Stimulated activated naive CD4-positive, alpha-beta T cell treated with Interleukin-2 at 50 U/mL for 16 hours (primary cell): ENCODE measurements at places on chromosomes 3 and 15.

- no peak for DNase-seq
Measured at GRCh38 chr3:45205126-45205525, 21.0 kb downstream of the TMEM158 start.

DNA sequence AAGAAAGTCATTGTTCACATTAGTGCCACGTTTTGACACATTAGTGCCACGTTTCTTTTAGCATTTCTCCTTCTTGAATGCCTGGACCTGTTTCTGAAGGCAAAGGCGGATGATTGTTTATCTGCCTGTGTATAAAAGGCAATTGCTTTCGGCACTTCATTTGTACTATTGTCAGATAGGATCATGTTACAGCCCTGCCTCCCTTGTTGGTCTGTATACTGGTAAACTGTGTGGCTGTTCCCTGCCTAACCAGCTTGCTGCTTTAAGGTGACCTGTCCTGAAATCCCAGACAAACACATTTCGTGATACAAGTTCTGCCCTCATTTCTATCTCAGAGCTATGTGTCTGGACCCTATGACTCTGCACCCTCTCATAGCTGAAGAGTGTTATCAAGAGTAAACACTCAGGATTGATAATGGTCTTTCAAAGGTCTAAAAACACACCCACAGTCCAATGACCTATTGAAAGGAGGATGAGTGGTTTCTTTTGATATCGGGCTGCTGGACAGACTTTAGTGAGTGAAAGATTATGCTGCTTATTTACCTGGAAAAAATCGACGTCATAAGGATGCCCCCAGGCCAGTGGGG is 276.3 kb upstream of the MCTP2 start:
- no peak for DNase-seq

GRCh38 chr15:71549697-71550096 is 260.7 kb upstream of the NR2E3 start:
- DNase-seq, result no peak

DNA sequence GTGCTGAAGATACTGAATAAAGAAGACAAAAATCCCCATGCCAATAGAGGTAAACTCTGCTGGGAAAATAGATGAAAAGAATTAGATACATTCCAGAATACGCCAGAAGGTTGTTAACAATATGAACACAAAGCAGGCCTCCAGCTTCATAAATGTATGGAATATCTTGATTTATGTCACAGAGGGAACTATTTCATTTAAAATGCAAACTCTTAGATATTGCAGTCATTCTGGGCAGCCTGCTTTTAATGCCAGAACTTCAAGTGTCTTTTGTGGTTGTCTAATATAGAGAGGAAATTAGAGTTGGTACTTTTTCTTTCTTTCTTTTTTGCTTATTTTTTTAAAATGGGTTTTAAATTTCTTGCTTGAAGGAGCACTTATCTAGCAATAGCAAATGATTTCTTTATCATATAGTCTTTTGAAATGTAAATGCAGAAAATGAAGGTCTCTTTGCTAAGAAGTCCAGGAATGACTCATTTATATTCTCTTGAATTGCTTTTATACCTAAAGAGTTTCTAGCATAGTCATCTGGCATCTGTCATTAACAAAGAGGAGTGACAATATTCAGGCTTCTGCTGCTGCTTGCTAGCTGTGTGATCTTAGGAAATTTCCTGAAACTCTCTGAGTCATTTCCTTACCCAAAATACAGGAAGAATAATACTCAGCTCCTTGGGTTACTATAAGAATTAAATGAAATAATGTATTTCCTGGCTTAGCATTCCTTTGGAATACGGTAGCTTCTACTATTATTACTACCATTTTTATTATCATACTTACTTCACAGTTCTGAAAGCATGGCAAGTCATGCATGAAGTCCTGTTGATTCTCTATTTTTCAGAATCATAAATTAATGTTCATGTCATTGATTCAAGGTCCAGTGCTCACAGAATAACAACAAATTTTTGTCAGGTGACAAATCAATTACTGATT is 527.6 kb downstream of the DIPK2A start:
- no peak for DNase-seq

DNA sequence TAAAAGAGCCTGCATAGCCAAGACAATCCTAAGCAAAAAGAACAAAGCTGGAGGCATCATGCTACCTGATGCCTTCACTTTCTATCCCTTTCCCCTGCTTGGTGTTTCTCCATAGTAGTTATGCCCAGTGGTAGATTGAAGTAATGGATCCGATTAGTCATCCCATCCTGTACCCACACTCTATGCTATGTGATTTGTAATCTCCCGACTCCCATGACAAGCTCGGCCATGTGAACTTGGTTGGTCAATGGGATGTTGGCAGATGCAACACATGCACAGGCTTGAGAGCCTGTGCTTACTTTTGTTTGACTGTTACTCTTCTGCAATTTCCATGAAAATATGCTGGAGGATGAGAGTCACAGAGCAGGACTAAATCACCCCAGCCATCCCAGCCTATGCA is 334.9 kb upstream of the DPH6 start:
- DNase-seq, result no peak

DNA sequence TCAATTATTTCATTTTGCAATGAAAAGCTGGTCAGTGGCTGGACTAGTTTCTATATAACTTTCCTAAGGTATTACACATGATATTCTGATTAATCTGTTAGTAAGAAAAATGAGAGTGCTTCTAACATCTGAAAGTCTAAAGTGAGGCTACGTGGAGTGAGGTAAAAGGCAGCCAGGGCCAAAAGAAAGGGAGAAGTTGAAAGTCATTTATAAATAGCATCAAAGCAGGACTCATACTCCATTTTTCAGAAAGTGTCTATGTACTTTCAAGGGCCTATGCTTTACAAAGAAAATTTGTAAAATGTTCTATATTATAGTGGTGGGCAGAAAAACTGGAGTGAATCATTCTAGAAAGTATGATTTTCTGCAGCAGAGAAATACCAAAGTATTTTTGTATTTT is 80.0 kb downstream of the CSNK1G1 start:
- no peak for DNase-seq

DNA sequence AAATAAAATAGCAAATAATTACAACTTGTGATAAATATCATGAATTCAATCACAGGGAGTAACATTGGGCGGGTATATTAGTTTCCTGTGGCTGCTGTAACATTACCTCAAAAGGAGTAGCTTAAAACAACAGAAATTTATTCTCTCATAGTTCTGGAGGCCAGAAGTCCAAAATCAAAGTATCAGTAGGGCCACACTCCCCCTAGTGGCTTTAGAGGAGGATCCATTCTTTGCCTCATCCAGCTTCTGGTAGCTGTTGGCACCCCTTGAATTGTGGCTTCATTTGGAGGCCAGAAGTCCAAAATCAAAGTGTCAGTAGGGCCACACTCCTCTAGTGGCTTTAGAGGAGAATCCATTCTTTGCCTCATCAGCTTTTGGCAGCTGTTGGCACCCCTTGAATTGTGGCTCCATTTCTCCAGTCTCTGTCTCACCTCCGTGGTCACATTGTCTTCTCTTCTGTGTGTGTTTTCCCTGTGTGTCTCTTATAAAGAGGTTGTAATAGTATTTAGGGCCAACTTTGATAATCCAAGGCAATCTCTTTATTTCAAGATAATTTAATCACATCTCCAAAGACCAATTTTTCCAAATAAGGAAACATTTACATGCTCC is 3.1 kb upstream of the CFAP20DC start:
- no peak for DNase-seq

DNA sequence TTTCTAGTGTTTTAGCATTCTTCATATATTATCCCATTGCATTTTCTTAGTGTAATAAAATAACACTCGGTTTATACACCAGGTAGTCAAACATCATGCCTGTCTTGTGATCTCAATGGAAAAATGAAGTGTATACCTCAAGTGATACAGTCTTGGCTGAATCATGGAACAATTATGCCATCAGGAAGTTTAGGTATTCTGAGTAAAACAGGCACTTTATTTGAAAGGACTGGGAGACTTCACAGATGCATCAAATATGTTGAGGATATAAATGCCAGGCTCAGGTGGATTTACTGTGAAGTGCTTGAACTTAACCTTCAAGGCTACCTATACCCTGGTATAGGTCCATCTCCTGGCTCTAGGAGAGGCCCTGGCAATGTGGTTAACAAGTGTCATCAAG is 8.5 kb downstream of the TGFBR2 start:
- DNase-seq, result no peak
